ENCODE measurements at places on chromosomes 11 and 22.
A peak's percentile ranks its signal among the peaks of the same experiment; 100 is the strongest.

DNA sequence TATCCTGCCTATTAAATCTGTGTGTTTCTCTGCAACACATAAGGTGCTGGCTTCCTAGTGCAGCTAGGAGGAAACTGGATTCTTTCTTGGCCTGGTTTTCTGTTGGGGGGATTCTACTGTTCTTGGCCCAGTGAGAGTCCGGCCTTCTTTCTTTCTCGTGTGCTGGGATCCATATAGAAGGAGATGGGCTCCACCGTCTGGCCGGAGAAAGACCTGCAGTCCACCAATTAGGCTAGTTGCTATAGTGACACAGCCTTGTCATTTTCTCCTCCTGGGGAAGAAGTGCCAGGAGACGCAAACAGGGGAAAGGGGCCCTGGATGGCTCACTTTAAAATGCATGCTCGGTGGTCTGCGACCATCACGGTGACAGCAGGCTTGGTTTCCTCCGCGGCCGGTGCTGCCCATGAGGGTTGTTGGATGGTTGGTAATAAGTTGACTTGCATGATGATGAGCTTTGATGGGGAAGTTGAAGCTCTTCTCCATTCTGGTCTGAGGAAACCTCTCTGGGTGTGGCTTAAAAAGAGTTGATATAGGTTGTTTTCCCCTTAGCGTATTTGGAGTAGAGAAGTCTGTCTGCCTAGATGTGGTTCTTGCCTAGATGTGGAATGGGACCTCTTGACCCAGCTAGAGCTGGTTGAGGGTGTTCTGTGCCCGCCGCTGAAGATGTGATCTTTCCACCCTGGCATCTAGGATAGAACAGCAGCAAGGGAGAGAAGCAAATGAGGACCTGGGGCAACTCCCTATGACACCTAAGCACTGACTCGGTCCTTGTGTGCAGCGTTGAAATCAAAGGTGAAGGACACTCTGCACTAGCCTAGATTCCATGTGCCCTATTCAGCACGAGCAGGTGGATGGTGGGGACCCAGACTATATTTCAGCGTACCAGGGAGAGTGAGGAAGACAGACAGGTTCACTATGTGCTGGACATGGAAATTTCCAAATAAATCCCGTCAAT is 1335.0 kb downstream of the BRD1 start:
- DNase-seq, result peak; percentile 57

DNA sequence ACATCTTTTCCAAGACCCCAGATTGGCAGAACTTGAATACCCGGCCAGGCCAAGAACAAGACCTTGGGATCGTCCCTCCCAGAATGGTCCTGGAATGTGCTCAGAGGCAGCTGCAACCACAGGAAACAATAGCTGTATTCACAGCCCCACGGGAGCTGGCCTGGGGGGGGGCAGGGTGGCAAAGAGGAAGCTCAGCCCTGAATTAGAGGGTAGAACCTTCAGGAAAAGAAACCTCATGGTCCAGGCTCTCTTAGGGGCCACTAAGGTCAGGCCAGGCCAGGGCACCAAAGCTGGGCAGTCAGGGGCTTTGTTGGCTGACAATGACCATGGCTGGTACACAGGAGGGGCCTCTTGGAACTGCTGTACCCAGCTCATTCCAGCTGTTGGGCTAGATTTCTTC is 17.3 kb downstream of the RPL27A start:
- DNase-seq, result no peak

DNA sequence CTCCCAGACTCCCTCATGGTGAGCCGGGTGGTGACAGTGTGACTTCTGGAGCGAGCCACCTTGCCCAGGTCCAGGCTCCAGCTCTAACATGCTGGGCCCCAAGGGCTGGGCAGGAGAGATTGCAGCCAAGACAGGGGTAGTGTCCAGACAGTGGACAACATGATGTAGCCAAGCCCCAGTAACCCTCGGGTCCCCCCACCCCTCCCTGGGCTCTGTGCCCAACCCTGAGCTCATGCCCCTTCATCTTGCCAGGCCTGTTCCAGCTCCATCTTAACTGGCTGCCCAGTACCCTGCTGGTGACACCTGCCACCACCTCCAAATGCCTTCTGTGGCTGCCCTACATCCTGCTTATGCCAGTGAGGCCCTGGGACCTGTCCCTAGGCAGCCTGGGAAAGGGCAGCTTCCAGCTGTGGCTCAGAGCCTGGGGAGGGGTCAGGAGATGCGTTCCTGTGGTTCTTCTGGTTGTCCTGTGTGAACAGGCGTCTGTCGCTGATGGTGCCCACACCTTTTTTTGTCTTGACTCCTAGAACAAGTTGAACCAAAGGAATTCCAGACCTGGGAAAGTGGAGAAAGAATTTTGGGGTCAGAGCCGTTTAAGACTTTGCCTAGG is 12.5 kb upstream of the SYT12 start:
- no peak for DNase-seq

DNA sequence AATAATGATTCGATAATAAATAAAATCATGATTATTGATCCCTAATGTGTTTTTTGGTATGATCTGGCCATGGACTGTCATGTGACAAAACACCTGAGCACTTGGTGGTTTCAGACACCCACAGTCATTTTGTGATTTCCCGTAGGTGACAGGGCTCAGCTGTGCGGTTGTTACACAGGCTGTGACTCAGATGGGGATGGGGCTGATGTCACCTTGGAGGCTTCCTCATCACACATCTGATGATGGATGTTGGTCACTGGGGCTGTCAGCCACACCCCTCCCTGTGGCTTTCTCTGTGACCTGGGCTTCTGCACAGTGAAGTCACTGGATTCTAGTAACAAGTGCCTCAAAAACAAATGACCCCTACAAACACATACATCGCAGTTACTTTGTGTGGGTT is 995.1 kb downstream of the BRD1 start:
- peak; percentile 47 for DNase-seq

DNA sequence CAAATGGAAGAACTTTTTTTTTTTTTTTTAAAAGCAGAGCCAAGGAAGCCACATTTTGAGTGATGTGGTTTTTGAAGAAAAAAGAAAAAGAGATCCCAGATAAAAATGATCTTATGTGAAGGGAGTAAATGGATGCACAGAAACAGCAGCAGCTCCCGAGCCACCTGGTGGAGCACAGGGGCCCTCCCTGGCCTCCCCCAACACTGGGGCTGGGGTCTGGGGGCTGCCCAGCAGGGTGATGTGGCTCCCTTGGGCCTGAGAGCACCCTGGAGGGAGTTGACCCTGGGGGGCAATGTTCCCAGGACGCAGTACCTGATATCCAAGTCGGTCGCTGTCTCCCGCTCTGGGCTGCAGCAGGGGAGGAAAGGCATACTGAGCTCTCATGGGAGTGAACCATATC is 26.5 kb upstream of the KCNJ11 start:
- DNase-seq, result no peak

DNA sequence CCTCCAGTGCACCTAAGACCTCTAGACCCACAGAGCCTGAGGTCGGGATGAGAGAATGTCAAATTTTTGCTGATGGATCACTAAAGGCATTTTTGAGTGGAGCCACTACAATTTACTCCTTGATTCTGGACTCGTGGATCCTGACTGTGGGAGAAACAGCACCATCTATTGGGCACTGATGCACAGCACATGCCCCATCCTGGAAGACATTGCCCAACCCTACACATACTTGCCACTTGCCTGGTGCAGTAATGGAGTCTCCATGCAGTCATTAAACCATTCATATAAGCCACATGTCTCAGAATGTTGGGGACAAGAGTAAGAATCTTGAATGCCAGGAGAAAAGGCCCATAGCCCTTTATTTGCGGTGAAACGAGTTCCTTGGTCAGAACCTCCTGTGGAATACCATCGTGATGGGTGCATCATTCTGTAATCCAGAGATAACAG is 103.9 kb downstream of the GGTLC2 start:
- DNase-seq, result peak; percentile 51

- DNase-seq, result no peak
Observed at GRCh38 chr22:35726933-35727332, 9.3 kb downstream of the APOL5 start.

DNA sequence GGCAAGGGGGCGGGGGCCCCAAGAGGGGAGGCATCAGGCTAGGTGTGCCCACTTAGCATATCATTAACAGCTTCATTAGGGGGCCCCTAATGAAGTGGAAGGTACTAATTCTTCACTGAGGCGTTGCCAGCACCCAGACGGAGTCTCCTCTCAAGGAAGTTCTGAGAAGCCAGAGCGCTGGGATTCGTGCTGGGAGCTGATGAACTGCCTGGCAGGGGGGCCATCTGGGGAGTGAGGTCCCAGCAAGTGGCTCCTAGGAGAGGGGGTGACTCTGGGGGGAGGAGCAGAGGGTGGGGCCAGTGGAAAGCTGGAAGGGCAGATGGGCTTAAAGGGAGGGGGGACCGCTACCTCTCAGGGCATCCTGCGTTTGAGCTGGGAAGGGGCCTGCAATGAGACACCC is 29.8 kb downstream of the DAGLA start:
- no peak for DNase-seq

GRCh38 chr22:25406510-25407210 is 157.8 kb upstream of the GRK3 start:
- no peak for DNase-seq

DNA sequence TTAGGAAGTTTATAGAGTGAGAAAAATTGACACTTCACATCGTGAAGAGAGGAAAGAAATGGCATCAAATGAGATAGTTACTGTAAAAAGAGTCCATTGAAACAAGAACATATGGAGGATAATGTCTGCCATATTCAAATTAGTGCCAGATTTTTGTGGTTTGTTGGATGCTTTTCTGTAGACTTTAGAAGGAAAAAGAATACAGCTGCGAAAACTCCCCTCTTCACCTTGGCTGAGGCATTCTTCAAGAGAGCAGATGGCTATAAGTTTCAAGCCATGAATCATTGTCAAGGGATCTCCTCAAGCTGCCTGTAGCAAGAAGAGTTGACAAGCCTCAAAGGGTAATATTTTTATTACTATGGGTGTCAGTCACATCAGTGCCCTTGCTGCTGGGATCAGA is 507.4 kb upstream of the RAG2 start:
- DNase-seq, result no peak

DNA sequence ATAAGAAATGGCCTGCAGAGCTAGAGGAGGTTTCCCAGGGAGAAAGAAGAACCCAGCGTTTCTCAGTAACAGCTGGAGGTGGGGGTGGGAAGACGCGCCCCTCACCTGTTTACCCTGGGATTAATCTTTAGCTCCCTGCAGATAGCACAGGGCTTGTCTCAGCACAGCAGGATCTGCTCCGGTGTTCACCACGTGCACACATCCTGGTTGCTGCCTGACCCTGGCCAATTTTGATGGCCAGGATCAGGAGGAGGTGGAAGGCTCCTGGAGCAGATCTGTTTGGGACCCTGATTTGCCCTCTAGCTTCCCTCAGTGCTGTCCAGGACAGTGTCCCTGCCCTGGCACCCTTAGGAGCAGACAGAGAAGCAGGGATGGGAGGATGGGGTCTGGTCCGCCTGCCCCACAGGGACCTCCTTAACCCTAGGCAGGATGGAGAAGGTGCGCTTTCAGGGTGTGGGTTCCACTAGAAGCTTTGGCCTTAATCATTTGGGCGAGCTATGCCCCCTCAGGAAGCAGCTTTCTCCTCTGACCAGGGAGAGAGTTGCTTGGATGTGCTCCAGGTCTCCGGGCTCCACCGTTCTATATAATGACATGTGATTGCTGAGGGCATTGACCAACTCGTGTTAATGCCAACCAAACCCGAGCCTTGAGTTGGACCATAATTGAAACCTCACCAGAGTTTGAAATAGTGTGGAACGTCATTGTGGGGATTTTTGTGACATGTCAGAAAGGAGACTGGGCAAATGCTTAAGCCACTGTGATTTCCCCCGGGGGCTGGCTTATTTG is 19.3 kb downstream of the UPB1 start:
- DNase-seq, result no peak

GRCh38 chr11:126410649-126411048 is 55.2 kb downstream of the ST3GAL4 start:
- no peak for DNase-seq

GRCh38 chr22:39144101-39144767 is 8.2 kb downstream of the CBX7 start:
- DNase-seq, result peak; percentile 51

- DNase-seq, result no peak
Observed at GRCh38 chr11:117513666-117514065, 186.0 kb downstream of the CEP164 start.

- DNase-seq, result no peak
Observed at GRCh38 chr22:40509401-40510134, 127.0 kb downstream of the MRTFA start.

- no peak for DNase-seq
Observed at GRCh38 chr11:27274854-27275395, 88.1 kb downstream of the CCDC34 start.

GRCh38 chr11:2527621-2528291 is 82.9 kb downstream of the KCNQ1 start:
- no peak for DNase-seq

- DNase-seq, result peak; percentile 91
Observed at GRCh38 chr11:124763156-124763947, 1.3 kb upstream of the ESAM start.

DNA sequence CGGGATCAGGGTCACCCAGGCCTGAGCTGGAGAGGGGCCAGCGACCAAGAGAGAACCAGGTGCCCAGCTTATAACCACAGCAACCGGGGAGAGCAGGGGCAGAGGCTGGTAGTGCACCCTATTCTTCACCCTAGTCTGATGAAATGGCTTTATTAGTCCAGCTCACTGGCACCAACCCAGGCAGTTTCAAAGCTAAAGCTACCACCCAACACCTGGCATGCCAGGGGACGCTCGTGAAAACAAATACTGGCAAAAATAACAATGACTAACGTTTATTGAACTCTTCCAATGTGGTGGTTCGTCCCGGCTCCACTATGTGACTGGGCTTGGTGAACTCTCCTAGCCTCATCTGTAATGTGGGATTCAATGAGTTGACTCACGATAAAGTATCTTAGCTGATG is 30.6 kb downstream of the SCGB1A1 start:
- DNase-seq, result no peak

DNA sequence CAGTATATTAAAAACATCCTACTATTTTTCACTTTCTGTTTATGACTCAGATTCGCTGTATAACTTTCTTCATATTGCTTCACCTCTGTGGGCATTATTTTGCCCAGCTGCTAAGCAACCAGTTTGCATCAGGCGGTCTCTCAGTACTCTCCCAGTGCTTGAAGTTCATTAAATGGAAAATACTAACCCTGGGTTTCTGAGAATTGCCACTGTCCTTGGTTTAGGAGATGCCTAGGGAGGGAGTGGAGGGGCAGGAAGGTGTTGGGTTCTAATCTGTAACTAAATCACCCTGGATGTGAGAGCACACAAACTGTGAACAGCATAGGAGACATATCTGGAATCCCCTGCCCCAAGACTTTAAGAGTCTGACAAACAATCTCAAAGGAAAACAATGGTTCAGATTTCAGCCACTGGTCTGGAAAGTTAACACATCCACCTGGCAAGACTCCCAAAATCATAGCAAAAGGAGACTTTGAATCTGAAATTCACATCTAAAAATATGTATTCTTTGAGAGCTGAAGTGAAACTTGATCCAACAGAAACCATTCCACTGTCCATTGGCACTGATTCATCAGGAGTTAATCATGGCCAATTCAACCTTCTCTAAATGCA is 540.0 kb downstream of the SOX6 start:
- peak; percentile 24 for DNase-seq

DNA sequence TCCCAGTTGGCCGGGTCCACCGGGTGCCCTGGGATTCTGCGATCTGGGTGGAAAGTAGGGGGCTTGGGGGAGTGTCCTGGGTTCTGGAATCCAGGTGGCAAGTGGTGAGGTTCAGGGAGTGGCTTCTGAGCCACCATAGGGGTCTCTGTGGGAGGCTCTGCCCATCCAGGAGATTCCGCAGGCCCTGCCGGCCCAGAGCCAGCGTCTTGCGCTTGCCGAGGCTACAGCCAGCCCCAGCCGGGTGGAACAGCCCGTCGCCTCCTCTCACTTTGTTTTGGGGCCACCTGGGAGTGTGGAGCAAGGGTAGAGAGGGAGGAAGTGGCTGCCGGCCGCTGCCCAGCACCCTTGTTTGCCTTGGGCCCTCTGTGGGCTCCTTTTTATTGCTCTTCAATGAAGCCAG is 60.6 kb upstream of the PPP6R3 start:
- DNase-seq, result no peak

Measured in activated CD4-positive, alpha-beta T cell treated with anti-CD3 and anti-CD28 coated beads for 48 hours (primary cell).